Anterior cingulate cortex (tissue), 58 donors: ENCODE measurements at places on chromosomes 11 and 22.

GRCh38 chr22:45248832-45249561, 8.3 kb upstream of the KIAA0930 start:
- no peak for DNase-seq

- DNase-seq = no peak
Observed at GRCh38 chr11:103958475-103959215, 77.8 kb upstream of the DDI1 start.

DNA sequence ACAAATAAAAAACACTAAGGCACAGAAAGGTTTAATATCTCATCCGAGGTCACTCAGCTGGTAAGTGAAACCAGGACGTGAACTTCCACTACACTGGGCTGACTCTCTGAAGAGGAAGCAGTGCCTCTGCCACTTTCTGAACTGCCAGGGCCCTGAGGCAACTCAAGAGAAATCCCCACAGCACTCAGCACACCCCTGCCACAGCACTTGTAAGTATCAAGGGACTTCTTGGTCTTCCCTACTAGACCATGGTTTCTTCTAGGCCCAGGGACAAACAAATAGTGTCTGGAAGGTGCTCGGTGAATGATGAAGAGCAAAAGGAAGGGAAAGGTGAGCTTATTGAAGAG, 49.7 kb downstream of the RPL27A start:
- no peak for DNase-seq

GRCh38 chr22:22771696-22772377, 115.8 kb upstream of the IGLL5 start:
- no peak for DNase-seq

DNA sequence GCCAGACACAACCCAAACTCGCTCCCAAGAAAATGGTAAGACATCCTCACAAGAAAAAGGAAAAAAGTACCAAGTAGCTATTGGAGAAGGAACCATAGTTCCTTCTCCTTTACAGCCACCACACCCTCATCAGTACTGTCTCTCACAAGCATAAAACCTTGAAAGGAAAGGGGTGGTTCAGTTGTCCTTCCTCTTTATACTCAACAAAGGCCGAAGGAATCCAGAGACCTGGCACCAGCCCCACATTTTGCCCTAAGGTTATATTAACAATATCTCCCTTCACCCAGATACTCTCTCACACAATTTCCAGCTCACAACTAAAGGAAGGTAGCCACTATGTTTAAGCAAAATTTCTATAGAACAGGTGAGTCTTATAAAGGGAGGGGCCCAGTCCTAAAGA, 8.5 kb downstream of the FHIP1B start:
- no peak for DNase-seq

DNA sequence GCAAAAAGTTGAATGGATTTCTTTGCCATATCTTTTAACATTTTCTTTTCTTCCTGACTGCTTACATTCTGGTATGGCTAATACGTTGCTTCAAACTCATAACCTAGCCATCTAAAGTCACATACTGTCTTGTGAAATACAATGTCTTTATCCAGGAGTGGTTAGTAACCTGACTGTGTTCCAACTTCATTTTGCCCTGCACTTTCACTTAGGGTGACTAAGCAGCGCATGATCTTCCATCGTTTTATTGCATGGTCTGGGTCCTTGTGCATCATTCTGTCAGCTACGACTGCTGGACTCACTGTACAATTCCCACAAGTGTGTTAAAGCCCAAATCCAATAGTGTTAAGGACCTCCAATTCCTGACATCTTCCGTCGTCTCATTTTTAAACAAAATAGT, 403.2 kb downstream of the NTM start:
- no peak for DNase-seq

DNA sequence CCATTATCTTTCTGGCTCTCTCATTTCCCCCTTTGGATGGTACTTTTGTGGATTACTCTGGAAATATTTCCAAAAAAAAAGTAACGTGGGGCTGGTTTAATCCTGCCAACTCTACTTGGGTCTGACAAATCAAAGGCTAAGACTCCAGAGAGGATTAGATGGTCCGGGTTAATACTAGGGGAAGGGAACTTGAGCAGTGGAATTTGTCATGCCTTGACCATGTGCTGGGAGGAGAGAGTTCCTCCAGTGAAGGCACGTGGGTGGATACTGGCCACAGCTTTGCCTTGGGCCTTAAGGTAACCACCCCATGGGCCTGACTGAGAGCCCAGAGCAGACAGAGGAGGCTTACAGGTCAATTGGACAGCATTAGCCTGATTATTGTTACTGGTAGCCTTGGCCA, 120.3 kb downstream of the NAV2 start:
- DNase-seq = no peak

DNA sequence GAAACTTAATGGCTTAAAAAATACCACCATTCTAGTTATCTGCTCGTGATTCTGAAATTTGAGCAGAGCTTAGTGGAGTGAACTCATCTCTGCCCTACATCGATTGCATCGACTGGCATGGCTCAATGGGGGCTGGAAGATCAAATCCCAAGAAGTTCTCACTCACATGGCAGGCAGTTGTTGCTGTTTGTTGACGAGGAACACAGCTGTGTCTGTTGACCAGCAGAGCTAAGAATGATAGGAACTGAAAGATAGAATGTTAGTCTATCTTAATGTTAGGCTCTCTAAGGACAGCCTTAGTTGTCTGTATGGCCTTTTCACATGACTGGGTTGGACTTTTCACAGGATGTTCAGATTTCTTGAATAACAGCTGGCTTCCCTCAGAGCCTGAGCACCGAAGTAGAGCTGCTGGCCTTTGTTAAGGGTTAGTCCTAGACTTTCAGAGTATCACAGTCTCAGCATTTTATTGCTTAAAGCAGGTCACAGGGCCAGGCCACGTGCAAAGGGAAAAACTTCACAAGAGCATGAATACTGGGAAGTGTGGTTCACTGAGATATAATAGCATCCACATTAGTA, 31.6 kb upstream of the IZUMO1R start:
- DNase-seq = no peak

DNA sequence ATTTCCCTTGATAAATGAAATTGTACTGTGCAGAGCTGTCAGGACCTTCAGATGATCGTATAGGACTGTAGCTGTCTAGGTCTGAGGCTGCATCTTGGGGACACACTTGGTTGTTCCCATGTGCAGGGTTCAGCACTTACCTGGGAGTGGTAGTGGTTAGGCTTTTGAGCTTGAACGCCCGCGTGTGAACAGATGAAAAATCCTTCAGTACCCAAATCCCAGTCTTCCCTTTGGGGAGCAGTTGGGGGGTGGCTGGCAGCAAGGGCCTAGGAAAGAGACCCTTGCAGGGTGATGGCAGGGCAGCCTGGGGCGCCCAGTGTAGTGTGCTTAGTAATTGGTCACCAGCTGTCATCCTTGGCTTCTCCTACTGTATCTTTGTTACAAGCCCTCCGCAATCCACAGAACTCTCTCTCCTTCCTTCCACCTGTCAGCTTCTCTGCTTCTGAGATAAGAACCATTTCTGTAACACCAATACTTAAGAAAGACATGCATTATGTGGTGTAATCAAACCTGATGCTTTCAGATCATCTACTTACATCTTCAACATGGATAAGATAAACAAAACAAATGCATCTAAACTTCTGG, 64.6 kb downstream of the MORC2 start:
- DNase-seq = no peak

- peak; percentile 77 for DNase-seq
Observed at GRCh38 chr11:75428281-75428724, 4.7 kb downstream of the KLHL35 start.

- no peak for DNase-seq
Observed at GRCh38 chr11:30919389-30920152, 333.4 kb upstream of the MPPED2 start.

GRCh38 chr11:65502555-65503367, 3.9 kb downstream of the MALAT1 start:
- no peak for DNase-seq

DNA sequence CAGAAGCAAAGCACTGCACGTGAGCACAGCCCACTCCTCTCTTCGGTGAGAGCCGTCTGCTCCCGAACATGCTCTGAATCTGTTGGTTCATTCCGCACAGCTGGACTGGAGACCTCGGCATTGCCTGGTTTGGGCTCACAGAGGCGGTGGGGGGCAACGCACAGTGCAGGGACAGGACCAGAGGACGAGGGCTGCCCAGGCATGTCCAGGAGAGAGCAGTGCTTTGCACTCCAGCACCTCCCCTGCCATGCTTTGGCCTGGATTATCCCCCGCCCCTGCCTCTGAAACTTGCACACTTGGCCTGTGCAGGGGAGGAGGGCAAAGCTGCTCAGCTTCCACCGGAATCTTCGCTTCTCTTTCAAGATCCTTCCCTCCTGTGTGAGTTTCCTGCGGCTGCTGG, 536.5 kb downstream of the BRD1 start:
- no peak for DNase-seq

- DNase-seq = no peak
Observed at GRCh38 chr11:77108436-77108835, 5.8 kb downstream of the OMP start.

GRCh38 chr22:32518848-32519247, 44.2 kb downstream of the FBXO7 start:
- DNase-seq = no peak

GRCh38 chr22:20463324-20464095, 25.9 kb upstream of the SCARF2 start:
- DNase-seq = no peak

DNA sequence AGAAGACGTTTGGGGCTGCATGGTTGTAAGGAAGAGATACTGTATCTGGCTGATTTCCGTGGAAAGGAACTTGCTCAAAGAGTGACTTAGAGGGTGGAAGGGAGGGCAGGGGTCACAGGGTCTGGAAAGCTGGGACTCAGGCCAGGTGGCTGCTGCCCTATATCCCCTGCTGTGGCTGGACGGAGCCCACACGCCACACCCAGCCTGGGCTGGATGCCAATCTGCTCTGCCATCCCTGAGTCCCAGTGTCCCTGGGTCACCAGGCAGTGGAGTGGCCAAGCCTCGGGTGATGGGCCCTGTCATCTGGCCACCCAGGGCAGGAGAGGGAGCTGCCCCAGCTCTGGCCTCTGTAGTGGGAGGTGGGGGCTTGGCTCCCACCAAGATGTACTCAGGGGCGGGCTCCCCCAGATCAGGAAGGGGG, 26.5 kb upstream of the KRTAP5-7 start:
- DNase-seq = no peak

GRCh38 chr11:16173798-16174197, 182.5 kb downstream of the SOX6 start:
- DNase-seq = no peak

DNA sequence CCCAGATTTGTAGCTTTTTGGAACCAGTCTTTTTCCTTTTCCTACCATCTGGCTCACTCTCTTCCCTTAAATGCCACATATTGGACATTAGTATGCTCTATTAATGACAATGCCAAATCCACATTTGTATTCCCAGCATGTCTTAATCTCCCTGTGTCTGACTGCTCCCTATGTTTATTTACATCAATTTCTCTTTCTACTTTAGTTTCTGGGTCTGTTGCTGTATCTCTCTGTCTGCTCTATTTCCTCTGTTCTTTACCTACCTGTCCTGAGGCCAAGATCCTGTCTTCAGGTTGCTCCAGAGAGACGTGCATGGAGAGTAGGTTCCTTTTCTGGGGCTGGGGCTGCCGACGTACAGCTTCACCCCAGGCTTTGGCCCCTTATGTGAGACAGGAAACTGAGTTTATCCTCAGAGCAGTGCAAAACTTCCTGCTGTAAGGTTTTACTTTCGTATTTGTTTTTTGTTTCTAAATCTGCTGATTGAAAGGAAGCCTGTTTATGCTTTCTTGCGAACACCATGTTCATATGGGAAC, 25.6 kb downstream of the OR2AG2 start:
- no peak for DNase-seq

DNA sequence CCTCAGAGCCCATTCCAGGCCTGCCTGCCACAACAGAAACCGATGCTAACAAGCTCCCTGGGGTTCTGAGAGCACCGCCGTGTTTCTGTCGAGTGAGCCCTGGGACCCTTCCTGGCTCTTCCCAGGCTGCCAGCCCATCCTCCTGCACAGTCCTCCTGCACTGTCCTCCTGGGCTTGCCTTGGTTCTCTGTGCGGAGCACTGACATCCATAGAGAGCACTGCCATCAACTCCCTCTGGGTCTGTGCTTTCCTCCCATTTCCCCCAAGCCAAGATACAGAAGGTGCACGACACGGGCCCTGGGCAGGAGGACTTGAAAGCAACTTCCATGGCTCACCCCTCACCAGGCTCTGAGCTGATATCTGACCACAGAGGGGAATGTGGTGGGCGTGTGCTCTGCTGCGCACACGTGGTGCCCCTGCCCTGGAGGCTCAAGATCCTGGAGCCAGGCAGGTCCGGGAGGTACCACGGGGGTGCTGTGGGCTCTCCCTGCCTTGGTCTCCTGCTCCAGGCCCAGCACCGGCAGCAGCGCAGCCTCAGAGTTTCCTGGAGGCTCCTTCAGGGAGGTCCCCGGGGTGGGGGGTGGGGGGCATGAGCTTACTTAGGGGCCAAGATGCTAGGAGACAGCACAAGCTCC, 304.2 kb downstream of the BRD1 start:
- no peak for DNase-seq

- no peak for DNase-seq
Observed at GRCh38 chr11:865462-866430, 23.1 kb downstream of the TSPAN4 start.

- DNase-seq = no peak
Observed at GRCh38 chr11:20066013-20066782, 94.1 kb downstream of the DBX1 start.

DNA sequence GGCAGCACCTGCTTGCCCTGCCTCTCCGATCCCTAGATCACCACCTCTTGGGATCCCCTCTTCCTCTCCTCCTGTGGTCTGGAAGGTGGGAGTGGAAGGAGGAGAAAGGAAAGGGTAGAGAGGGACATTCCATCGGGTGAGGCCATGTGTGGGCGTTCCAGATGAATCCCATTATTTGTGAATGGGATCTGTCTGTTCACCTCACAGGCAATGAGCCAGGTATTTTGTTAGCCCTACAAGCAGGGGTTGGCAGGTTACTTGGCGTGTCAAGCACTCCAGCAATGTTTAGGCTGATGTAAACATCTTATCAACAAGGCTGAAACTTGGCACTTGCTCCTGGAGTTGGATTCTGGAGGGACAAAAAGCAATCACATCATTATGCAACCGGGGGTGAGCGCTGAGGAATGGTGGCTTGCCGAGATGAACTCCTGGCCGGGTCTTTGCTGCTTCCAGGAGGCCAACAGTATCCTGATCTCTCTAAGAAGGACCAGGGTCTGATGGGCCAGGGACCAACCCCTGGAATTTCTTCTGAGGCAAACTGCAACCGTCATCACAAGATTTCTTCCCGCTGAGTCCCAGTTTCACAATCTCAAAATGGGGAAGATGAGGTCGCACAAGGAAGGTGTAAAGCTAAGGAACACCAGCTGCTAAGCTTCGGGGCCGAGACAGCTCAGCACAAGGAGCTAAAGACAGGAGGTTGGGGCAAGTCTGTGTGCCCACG, 7.8 kb downstream of the ADAMTS8 start:
- DNase-seq = no peak

DNA sequence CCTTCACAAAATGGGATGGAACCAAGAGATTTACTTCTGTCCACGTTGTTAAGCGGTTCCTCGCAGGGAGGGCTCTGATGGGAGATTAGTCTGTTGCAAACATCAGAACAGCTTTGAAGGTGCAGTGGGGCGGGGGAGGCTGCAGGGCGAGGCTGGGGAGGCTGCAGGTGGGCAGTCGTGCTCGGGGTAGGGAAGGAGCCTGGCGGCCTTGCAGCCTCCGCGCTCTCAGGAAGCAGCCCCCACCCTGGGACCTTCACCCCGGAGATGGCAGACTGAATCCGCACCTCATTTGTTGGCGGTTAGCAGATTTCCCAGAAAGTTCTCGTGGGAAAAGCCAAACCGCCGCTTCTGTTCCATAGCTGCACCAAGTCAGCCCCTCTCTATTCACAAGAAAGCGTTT, 237.3 kb downstream of the BRD1 start:
- no peak for DNase-seq
